ENCODE measurements at places on chromosomes 6 and 20. TPM values are rescaled to one million over a fixed set of nuclear protein-coding genes. Genes with fewer than 3 reads are reported as not detected.

The MDFI gene
- 39.4 TPM for polyA plus RNA-seq

GRCh38 chr6:15962449-15962764, 166.5 kb upstream of the MYLIP start:
- DNase-seq, result no peak

- DNase-seq, result no peak
Observed at GRCh38 chr6:129959358-129959930, 58.9 kb upstream of the L3MBTL3 start.

The SCRT2 gene
- polyA plus RNA-seq, result not detected

- DNase-seq, result no peak
Observed at GRCh38 chr6:144696610-144697368, 411.7 kb downstream of the UTRN start.

The GABRR1 gene
- 2.0 TPM for polyA plus RNA-seq

The THBD gene
- 8.5 TPM for polyA plus RNA-seq

DNA sequence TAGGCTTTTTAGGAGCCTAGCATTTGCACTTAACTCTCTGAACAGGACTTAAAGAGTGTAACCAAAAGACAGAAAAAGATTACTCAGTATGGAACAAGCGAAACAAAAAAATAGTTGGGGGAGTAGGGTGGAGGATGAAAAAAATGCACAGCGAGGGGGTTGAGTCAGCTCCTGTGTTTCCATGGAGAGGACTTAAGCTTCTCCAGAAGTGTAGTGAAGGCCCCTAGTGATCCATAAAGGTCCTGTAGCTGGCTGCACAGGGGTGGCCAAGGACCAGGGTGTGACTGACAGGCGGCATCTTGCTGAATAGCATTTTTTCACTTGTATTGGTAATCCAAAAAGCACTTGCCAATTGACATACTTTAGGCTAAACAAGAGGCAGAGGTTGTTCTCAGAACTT, 533.9 kb downstream of the RFPL4B start:
- no peak for DNase-seq

Data from left renal pelvis (tissue), 4 donors.